ENCODE measurements at places on chromosomes 12 and 14.
A peak's percentile ranks its signal among the peaks of the same experiment; 100 is the strongest.

DNA sequence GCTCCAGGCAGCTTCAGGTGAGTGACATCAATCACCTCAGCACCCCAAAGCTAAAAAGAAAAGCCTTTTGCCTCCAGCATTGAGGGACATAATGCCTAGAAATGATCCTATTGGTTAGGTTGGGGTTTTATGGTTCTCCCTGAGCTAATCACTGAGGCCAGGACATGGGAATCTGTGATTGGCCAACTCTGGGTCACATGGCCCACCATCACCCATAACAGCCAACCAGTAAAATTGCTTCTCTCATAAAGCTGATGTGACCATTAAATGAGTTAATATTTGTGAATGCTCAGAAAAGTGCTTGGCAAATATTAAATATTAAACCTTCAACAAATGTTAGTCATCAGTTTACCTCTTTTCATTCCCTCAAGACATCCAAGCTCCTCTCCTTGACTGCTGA lies 60.2 kb downstream of the TBX3 start:
- no peak for DNase-seq

- DNase-seq, result peak; percentile 61
Measured at GRCh38 chr12:1234073-1234472, 243.1 kb downstream of the ERC1 start.

DNA sequence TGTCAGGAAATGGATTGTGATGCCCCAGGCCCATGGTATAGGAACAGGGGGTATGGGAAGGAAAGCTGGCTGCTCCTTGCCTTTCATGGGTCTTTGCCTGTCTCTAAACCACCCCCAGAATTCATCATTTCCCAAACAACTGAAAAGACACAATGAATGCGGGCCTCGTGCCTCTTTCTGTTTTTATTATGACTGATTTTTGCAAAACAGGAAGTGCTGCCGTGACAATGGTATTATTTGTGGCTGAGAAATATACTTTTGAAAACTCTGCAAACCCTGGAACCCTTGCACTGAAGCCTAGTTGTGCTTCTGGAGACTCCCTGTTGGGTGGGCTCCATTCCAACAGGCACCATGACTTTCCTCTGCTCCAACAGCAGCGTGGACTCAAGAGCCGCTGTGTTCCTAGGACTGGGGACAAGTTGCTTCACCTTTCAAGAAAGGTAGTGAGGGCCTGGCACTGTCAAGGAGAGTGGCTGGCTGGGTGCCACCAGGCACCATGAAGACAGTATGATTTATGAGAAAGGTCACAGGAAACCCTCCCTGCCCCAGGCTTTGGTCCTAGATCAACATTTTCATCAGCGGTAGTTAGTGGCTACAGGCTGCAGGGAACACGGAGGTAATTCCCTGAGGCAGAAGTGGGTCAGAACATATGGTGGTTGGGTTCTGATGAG lies 4.8 kb upstream of the DGLUCY start:
- DNase-seq, result no peak

- DNase-seq, result no peak
Measured at GRCh38 chr14:90556012-90556477, 159.2 kb downstream of the CALM1 start.

GRCh38 chr14:94340533-94340932 lies 17.4 kb upstream of the SERPINA6 start:
- no peak for DNase-seq

GRCh38 chr14:43260056-43260455 lies 1247.0 kb downstream of the FSCB start:
- no peak for DNase-seq

DNA sequence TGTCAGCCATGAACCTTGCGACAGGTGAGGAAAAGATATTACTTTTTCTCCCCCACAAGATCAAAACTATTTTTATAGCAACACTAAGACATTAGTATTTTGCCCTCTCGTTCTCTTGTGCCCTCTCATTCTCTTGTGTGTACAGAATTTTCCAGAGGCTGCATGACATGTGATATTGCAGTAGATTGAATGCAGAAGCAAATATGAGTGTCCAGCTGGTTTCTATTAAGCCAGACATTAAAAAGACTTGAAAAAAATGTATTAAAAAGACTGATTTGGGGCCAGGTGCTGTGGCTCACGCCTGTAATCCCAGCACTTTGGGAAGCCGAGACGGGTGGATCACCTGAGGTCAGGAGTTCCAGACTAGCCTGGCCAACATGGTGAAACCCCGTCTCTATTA lies 63.7 kb upstream of the ZFP36L1 start:
- peak; percentile 85 for DNase-seq

- no peak for DNase-seq
Measured at GRCh38 chr12:77070382-77070781, 5.0 kb upstream of the E2F7 start.

- DNase-seq, result no peak
Measured at GRCh38 chr12:21780786-21781185, 6.3 kb upstream of the KCNJ8 start.

DNA sequence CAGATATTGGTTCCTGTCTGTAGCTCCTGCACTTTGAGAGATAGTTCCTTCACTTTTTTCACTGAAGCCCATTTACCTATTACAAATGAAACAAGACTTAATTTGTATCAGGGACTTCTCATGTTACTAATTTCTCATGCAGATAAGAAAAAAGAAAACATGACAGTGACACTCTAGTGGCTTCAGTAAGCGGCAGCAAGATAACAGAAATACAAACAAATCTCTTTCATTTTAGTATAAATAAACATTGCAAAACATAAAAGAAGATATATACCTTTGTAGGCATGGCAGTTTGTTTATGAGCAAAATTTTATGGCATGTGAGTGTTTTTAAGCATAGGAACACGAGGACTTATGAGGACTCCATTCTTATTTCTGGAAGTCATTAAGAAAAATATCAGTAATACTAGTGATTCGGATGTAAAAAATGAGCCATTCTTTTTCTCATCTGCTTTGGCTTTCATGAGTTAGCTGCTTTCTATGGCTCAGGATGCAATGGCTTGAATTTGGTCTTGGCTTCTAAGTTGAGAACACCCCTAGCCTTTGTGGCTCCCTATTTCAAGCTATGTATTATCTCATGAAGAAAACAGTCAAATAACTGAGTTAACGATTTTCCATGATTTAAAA lies 310.1 kb upstream of the RGS6 start:
- DNase-seq, result no peak

DNA sequence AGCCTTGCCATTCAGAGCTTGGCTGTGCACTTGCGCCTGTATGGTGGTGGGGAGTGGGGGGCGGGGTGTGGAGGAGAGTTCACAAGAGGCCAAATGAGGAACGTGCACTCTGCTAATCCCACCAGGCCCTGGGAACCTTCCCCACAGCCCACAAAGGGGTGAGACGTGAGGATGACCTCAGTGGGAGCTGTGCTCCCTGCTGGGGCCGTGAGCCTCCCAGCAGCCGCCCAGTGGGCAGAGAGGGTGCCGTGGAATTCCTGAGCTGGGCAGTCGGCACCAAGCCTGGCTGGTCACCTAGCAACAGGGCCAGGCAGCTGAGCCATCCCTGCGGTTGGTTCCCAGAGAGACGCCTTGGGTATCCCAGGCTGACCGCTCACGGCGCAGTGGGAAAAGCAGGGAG lies 53.7 kb downstream of the CCNK start:
- no peak for DNase-seq

GRCh38 chr12:26226629-26227360 lies 31.4 kb downstream of the SSPN start:
- DNase-seq, result peak; percentile 60

- DNase-seq, result no peak
Measured at GRCh38 chr12:9944391-9944790, 12.2 kb upstream of the CLEC2A start.

GRCh38 chr12:98308141-98308540 lies 207.2 kb upstream of the TMPO start:
- no peak for DNase-seq

DNA sequence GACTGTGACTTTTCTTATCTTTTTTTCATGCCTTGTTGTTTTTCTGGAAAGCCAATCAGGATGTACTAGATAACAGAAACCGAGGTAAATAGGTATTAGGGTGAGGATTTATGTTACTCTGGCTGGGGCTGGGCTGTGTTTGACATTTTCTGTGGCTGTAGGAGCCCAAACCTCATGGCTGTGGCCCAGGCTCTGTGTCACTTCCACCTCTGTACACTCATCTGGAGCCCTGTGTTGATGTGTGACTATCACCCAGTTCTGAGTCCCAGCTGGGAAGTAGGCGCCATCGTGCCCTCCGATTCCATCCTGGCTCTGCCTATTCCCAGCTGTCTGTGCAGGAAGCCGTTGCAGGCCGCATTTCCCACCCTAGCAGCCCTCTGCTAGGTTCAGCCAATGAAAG lies 1.6 kb upstream of the HHIPL1 start:
- DNase-seq, result no peak

DNA sequence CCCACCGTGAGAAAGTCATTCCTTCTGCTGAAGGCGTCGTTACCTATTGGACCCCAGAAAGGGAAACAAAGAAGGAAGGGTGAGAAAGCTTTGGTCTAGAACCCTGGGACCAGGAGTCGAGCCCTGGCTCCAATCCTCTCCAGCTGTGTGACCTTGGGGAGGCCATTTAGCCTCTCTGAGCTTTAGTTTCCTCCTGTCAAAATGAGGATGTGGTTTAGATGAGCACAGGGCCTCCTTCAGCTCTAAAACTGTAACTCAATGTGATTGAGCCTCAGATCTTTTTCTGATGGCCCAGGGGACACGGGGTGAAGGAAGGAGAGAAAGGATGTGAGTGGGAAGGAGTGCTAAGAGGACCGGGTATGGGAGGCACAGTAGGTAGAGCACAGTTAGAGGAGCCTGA lies 7.7 kb downstream of the JDP2 start:
- DNase-seq, result no peak

- DNase-seq, result no peak
Measured at GRCh38 chr14:85291731-85292130, 238.2 kb upstream of the FLRT2 start.

DNA sequence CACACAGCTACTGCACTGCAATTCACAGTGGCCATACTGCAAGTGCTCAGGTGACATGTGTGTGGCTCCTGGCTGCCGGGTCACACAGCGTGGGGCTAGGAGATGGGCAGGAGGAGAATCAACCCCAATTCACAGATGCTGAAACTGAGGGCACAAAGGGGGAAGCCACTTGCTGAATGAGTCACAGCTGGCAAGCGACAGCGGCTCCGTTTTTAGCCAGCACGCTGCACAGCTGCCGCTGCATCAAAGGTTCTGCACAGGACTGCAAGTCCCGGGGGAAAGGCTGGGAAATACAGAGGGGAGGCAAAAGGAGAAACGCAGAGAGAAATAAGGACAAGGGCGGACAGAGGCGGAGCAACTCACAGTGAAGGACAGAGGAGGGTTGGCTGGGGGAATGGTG lies 57.9 kb downstream of the KDM2B start:
- no peak for DNase-seq

DNA sequence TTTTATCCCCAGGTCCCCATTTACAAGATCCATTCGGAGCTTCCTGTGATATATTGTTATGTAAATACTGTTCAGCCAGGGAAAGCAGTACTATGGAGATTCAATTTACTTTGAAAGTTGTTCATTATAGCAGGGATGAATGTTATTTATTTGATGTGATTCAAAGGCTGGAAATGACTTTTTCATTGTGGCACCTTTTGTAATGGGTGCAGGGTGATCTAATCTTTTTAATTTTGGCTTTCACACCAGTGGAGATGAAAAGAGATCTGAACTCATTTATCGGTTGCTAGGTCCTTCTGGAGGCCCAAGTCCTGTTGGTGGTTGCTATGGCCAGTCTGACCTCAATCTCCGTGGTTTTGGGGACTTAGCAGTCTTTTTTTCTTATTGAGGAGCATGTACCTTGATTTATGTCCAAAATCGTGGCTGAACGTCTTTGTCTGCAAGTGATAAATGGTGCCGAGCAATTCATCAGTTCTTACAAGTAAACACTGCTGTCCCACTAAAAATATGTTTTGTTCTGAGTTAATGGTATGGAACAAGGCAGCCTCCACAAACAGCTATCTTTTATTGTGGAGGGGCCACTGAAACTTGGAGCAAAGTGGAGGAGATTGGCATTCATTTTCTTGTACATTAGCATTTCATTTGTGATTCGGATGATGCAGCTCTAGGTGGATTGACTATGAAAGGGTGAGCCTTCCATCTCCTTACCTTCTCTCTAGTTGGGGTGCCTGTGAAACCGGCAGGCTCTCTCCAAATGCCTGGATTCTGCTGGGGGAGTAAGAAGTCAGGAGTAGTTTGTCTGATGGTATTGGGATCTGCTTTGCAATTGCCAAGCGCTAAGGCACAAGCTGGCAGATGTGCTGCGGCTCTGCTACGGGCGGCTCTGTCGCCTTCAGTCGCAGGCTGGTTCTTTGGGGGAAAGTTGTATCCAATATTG lies 2.0 kb downstream of the RMST start:
- DNase-seq, result no peak

- DNase-seq, result no peak
Measured at GRCh38 chr12:28082096-28082495, 108.2 kb upstream of the CCDC91 start.

DNA sequence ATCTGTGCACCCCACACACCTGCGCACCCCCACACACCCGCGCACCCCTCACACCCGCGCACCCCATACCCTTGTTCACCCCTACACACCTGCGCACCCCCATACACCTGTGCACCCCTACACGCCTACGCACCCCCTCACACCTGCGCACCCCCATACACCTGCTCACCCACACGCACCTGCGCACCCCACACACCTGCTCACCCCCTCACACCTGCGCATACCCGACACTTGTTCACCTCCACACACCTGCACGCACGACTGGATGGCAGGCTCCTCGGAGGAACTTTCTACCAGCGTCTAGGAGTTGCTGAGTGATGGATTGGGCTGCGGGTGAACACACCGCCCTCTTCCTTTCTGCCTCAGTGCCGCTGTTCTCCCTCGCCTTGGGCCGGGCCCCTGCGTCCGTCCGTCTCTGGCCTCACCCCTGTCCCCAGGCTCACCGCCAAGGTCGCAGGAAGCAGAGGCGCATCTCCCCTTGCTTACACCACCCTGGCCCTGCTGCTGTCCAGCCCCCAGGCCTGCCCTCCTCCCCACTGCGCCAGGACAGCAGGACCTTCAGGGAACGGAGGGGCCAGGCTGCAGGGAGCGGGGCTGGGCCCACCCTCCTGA lies 20.7 kb upstream of the TMEM106C start:
- no peak for DNase-seq

DNA sequence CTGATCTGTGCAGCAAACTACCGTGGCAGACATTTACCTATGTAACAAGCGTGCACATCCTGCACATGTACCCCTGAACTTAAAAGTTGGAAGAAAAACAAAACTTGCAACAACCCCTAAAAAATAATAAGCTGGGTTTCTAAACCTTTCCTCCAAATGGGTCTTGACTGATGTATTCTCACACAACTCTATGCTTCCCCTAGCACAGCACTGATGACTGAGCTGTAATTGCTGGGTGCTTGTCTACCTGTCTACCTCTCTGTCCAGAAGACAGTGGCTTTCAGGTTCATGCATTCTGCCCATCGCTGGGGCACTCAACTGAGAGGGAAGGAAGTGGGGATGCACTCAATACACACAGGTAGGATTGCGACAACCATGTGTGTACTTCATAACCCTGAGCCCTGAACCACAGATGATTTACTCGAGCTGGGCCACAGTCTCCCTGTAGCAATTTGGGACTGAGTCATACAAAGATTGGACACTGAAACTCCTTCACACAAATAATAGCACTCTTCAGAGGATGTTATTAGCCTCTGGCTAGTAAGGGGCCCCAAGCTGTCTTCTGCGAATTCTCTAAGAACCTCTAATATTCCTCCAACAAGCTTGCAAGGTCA lies 44.8 kb upstream of the TMPO start:
- no peak for DNase-seq

Measured in adipocyte (in vitro differentiated cells).